ENCODE measurements at places on chromosomes 2 and 18. TPM values are rescaled to one million over a fixed set of nuclear protein-coding genes. Genes with fewer than 3 reads are reported as not detected.

DNA sequence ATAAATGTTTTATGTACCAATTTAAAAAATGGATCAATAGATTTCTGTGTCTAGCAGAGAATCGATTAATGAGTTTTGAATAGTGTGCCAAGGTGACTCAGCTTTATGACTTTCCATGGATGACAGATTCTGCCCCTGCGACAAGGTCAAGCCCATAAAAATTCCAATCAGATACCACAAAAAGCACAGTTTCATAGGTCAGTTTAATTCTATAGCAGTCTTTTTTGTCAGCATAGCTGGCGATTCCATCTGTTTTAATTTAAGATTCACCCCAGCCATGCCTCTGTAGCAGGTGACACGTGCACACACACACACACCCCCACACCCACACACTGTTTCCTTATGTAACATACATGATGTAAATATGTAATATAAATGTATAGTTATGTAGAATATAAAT, 28.9 kb downstream of the RAB31 start:
- no peaks in the 10 kb centered on the region for H3K36me3 ChIP-seq
- peak; percentile 65 for DNase-seq
- H3K4me1 ChIP-seq: peaks cover 41% of the 10 kb centered on the region
- peak overlapping the region; percentile 25 for H3K4me3 ChIP-seq
- peaks cover 15% of the 10 kb centered on the region for H3K27me3 ChIP-seq

DNA sequence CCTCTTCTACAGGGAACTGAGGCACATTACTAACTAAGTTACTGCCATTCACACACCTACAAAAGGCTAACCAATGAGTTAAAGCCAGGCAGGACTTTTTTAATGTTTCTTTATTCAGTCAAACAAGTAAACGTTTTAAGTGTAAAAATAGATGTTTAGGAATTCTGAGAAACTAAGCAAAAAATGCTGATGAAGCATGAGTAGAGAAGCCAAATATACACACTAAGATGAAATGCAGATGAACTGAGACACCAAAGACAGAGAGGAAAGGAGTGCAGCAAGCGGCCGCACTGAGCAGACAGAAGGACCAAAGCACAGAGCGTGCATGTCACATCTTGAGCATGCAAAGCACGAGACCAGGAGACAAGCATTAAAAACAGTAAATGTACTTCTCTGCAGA, 17.9 kb downstream of the L3MBTL4 start:
- DNase-seq: no peak
- H3K27ac ChIP-seq: no peak overlapping the region
- H3K27me3 ChIP-seq: no peaks in the 10 kb centered on the region
- no peaks in the 10 kb centered on the region for H3K4me1 ChIP-seq

Gene PARD6G
- 12.8 TPM for total RNA-seq

Gene HOXD1
- not detected for total RNA-seq

DNA sequence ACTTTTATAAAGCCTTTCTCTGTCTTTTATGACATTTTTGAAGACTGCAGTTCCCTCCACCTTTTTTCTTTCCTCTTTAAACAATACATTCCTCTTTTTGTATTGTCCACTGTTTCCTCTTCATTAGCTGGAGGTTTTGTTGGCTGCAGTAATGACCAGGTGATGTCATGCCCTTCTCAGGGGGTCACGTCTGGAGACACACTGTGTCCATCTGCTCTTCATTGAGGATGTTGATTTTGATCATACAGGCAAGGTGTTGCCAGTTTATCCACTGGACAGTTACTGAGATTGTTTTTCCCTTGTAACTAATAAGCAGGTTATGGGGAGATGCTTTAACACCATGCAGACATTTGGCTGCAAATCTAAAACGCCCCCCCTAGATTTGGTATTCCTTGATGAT, 19.8 kb downstream of the ZNF407 start:
- H3K4me3 ChIP-seq: no peak overlapping the region
- no peaks in the 10 kb centered on the region for H3K4me1 ChIP-seq
- no peaks in the 10 kb centered on the region for H3K27me3 ChIP-seq
- no peak for DNase-seq

GRCh38 chr2:27095745-27096651, 9.4 kb downstream of the KHK start:
- DNase-seq: no peak
- H3K4me1 ChIP-seq: no peaks in the 10 kb centered on the region
- no peaks in the 10 kb centered on the region for H3K27me3 ChIP-seq

Gene BCL2
- total RNA-seq: 2.5 TPM

GRCh38 chr2:76450024-76450475, 739.3 kb upstream of the GCFC2 start:
- no peak for DNase-seq
- no peak overlapping the region for H3K27ac ChIP-seq
- H3K36me3 ChIP-seq: no peaks in the 10 kb centered on the region

DNA sequence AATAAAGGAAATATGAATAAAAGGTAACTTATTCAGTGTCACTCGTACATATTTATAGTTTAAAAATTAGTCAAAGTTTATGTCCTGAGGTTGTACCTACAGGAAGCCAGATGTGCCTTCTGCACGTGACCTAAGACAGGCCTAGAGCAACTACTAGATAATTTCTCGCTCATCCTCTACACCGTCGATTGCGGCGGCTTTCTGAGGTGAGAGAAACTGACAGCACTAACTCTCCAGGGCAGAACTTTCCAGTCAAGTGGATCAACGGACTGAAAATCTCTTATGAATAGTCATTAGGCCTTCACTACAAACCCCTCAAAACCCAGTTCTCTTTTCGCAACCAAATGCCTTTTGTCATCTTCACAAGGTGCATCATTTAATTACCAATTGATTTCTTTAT, 54.2 kb downstream of the ZEB2 start:
- H3K27ac ChIP-seq: no peak overlapping the region
- no peak for DNase-seq
- no peaks in the 10 kb centered on the region for H3K36me3 ChIP-seq
- no peaks in the 10 kb centered on the region for H3K4me1 ChIP-seq
- no peaks in the 10 kb centered on the region for H3K27me3 ChIP-seq

DNA sequence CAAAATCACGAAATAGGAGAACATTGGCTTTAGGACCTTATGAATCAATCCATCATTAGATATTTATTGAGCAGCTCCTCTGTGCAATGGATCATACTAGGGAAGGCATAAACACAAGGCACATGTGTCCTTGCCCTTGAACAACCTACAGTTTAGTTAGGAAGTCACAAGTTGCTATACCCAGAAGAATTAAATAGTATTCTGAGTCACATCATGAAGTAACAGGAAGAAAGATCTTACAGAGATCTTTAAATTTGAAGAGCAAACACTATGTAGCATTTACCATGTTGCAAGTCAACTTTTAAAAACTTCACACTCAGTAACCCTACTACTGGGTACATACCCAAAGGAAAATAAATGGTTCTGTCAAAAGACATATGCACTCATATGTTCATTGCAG, 355.2 kb upstream of the SLC14A2 start:
- H3K4me3 ChIP-seq: no peak overlapping the region
- H3K36me3 ChIP-seq: no peaks in the 10 kb centered on the region
- no peak overlapping the region for H3K27ac ChIP-seq
- no peaks in the 10 kb centered on the region for H3K27me3 ChIP-seq
- no peaks in the 10 kb centered on the region for H3K4me1 ChIP-seq

DNA sequence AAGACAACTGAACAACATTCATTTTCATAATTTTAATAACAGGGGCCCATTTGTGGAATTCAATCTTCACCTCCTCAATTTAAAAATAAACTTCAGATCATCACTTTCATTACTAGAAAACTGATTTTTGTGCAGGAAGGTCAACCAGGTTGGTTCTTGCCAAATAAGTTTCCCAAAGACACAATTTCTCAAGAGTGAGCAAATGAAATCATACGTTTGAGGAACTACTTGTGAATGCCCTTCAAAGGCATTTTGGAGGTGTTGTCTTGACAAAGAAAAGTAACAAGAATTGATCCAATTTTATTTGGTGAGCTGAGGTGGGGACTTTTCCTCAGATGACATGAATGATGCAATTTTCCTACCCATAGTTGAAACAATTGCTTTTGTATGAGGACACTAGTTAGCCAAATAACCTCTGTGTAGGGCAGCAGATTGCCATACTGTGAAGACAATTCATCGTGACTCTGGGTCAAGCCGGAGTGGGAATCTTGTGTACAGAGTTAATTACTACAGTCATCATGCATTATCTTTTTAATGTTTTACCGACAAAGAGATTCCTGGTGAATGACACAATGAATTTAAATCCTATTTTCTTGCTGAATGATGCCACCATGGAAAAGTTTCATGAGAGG, 121.8 kb downstream of the TGFA start:
- DNase-seq: peak; percentile 60
- H3K27ac ChIP-seq: no peak overlapping the region
- H3K4me1 ChIP-seq: peaks cover 11% of the 10 kb centered on the region
- H3K27me3 ChIP-seq: no peaks in the 10 kb centered on the region
- no peaks in the 10 kb centered on the region for H3K36me3 ChIP-seq

DNA sequence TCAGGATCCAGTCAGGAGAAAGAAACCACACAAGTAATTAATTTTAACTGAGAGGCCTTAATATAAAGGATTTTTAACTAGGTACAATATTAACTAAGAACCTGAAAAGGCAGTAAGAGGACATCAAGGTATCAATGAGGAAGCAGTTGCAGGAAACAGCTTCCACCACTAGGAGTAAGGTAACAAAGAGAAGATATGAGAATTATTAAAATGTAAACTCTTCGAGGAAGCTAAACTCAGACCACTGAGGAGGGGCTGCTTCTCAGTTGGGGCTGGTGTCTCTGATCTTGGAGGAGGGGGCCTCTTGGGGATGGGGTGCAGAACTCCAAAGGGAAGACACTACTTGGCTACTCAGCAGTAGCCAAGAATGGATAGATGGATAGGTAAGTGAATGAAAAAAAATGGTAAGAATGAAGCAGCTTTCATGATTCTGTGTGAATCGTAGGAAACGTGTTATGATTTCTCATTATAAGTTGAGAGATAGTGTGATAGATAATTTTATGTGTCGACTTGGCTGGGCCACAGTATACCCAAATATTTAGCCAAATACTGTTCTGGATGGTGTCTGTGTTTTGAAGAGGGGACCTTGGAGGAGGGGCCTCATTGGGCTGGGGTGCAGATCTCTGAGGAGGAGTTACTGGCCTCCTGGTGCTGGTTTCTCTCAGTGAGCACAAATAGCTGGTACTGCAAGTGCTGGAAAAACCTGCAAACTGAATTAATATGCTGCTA, 547.7 kb upstream of the LRRTM1 start:
- no peak for DNase-seq
- no peaks in the 10 kb centered on the region for H3K27me3 ChIP-seq
- no peak overlapping the region for H3K4me3 ChIP-seq
- H3K27ac ChIP-seq: no peak overlapping the region
- no peaks in the 10 kb centered on the region for H3K4me1 ChIP-seq

GRCh38 chr2:69789175-69789721, 40.2 kb upstream of the GMCL1 start:
- H3K4me1 ChIP-seq: no peaks in the 10 kb centered on the region
- DNase-seq: no peak
- H3K4me3 ChIP-seq: no peak overlapping the region

Gene OBSL1
- 45.2 TPM for total RNA-seq
